Memory B cell (primary cell): ENCODE measurements at places on chromosomes 16 and 17.

DNA sequence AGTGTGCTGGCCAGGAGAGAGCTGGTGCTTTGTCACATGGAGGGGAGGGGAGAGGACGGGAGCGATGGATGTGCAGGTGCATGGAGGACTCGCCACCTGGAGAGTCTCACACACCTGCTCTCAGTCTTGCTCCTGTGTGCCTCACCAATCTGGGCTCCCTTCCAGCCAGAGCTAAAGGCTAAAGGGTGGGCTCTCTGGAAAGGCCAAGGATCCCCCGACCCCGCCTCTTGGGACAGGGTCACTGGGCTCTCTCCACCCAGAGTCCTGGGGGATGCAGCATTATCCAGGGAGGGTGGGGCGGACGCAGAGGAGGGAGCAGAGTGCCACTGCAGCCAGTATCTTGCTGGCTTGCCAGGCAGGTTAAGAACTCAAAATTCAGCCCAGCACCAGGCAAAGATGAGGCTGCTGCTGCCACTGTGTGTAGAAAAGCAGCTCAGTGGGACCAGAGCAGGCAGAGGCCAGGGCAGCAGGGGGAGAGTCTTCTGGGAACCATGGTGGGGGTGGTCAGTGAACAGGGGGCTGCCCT is 5.4 kb upstream of the STAT5B start:
- peaks cover 18% of the 10 kb centered on the region for H3K4me1 ChIP-seq
- H3K4me3 ChIP-seq: no peak overlapping the region
- no peak for DNase-seq
- H3K36me3 ChIP-seq: no peaks in the 10 kb centered on the region
- H3K27ac ChIP-seq: no peak overlapping the region
- H3K27me3 ChIP-seq: no peaks in the 10 kb centered on the region

- H3K36me3 ChIP-seq: peaks cover 24% of the 10 kb centered on the region
- no peak overlapping the region for H3K27ac ChIP-seq
- H3K4me3 ChIP-seq: no peak overlapping the region
- DNase-seq: no peak
- H3K4me1 ChIP-seq: peaks cover 6% of the 10 kb centered on the region
- H3K27me3 ChIP-seq: no peaks in the 10 kb centered on the region
These were observed 4.1 kb downstream of the UBFD1 start for GRCh38 chr16:23561586-23561985.

GRCh38 chr16:64144617-64145016 is 977.2 kb downstream of the CDH11 start:
- no peaks in the 10 kb centered on the region for H3K4me1 ChIP-seq
- H3K4me3 ChIP-seq: no peak overlapping the region
- no peak for DNase-seq
- H3K27ac ChIP-seq: no peak overlapping the region
- no peaks in the 10 kb centered on the region for H3K36me3 ChIP-seq

- no peak overlapping the region for H3K27ac ChIP-seq
- no peak overlapping the region for H3K4me3 ChIP-seq
- H3K27me3 ChIP-seq: peaks cover 16% of the 10 kb centered on the region
- DNase-seq: no peak
- no peaks in the 10 kb centered on the region for H3K4me1 ChIP-seq
These were observed 30.1 kb downstream of the HOXB1 start for GRCh38 chr17:48500435-48501426.

DNA sequence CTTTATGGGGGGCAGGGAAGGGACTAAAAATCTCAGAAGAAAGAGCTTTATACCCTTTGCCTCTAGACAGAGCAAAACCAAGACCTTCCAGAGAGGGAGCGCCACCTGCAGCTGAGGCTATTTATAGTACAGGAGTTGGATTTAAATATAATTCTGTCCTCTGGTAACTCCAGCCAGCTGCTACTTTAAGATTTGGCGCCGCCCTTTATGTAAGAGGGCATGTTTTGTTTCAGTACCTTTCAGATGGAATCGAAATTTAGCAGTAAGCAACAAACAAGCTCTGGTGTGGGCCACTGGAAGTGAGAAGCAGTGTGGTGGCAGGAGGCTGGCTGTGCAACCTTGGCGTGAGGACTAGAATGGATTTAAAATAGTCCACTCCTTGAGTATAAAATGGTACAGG is 5.2 kb upstream of the GUCY2D start:
- no peak overlapping the region for H3K4me3 ChIP-seq
- H3K27ac ChIP-seq: no peak overlapping the region
- H3K27me3 ChIP-seq: peaks cover 21% of the 10 kb centered on the region
- no peak for DNase-seq
- H3K36me3 ChIP-seq: no peaks in the 10 kb centered on the region
- peaks cover 10% of the 10 kb centered on the region for H3K4me1 ChIP-seq

GRCh38 chr17:7119314-7119713 is 4.7 kb upstream of the ASGR2 start:
- peaks cover 17% of the 10 kb centered on the region for H3K27me3 ChIP-seq
- no peak overlapping the region for H3K4me3 ChIP-seq
- DNase-seq: no peak

GRCh38 chr17:13869331-13869940 is 199.9 kb upstream of the COX10 start:
- peaks cover 10% of the 10 kb centered on the region for H3K36me3 ChIP-seq
- DNase-seq: no peak
- H3K27me3 ChIP-seq: peaks cover 1% of the 10 kb centered on the region
- no peak overlapping the region for H3K27ac ChIP-seq

GRCh38 chr17:76710863-76711611 is at the start of gene MXRA7:
MXRA7 (minus strand) TSS chr17:76710965; CDS start chr17:76710946, 19 bp downstream.
- peaks cover 7% of the 10 kb centered on the region for H3K36me3 ChIP-seq
- H3K4me1 ChIP-seq: peaks cover 16% of the 10 kb centered on the region
- H3K27ac ChIP-seq: no peak within 1 kb of the TSS
- peak; percentile 41 for DNase-seq

DNA sequence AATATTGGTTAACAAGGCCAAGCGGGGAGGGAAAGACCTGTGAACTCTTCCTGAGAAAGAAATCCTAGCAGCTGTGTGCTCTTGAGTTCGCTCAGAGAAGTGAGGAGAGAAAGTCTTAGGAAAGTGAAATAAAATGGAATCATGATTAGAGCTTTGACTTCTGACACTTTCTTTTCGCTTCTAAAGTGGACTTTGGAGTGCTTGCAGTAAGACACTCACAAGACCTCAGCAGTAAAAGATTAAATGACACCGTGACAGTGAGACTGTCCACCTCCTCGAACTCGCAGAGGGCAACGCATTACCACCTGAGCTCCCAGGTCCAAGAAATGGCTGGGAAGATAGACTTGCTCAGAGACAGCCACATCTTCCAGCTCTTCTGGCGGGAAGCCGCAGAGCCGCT is 71.2 kb downstream of the RNF213 start:
- H3K36me3 ChIP-seq: peaks cover 50% of the 10 kb centered on the region
- no peaks in the 10 kb centered on the region for H3K27me3 ChIP-seq
- DNase-seq: no peak
- peak overlapping the region; percentile 42 for H3K27ac ChIP-seq
- H3K4me3 ChIP-seq: no peak overlapping the region
- no peaks in the 10 kb centered on the region for H3K4me1 ChIP-seq

DNA sequence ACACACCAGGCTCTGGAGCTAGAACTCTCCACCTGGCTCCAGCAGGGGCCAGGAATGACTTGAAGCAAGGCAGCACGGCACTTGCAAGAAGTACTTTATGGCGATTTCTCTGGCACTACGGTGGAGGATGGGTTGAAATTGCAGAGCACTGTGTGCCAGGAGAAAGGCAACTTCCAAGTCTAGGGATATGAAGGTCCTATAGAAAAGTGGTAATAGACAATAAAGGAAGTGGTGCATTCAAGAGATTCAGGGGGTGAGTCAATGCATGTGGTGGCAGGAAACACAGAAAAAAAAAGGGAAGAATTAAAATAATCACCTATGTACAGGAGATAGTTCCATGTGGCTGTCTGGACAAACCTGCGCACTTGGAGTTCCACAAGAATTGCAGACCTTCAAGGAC is 240.3 kb upstream of the DYNLRB2 start:
- no peak for DNase-seq
- no peak overlapping the region for H3K27ac ChIP-seq
- peaks cover 2% of the 10 kb centered on the region for H3K4me1 ChIP-seq
- no peak overlapping the region for H3K4me3 ChIP-seq

DNA sequence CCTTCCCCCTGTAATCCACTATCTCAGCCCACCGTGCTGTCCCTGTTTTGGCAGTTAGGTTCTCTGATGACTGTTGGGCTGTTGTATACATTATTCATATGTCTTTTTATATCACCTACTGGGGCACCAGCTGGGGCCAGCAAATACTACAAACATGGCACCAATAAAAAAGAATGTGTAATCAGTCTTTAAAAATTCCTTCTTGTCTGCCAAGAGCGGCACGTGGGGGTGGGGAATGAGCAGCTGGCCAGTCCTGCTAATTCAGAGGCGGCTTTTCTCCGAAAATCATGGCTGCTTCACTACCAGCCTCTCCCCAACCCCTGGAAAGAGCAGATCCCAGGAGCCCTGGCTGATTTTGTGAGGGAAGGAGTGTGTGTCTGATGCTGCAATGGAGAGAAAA is 77.7 kb upstream of the EEF2KMT start:
- no peak overlapping the region for H3K4me3 ChIP-seq
- DNase-seq: no peak
- no peaks in the 10 kb centered on the region for H3K4me1 ChIP-seq
- H3K27me3 ChIP-seq: peaks cover 7% of the 10 kb centered on the region
- no peak overlapping the region for H3K27ac ChIP-seq

DNA sequence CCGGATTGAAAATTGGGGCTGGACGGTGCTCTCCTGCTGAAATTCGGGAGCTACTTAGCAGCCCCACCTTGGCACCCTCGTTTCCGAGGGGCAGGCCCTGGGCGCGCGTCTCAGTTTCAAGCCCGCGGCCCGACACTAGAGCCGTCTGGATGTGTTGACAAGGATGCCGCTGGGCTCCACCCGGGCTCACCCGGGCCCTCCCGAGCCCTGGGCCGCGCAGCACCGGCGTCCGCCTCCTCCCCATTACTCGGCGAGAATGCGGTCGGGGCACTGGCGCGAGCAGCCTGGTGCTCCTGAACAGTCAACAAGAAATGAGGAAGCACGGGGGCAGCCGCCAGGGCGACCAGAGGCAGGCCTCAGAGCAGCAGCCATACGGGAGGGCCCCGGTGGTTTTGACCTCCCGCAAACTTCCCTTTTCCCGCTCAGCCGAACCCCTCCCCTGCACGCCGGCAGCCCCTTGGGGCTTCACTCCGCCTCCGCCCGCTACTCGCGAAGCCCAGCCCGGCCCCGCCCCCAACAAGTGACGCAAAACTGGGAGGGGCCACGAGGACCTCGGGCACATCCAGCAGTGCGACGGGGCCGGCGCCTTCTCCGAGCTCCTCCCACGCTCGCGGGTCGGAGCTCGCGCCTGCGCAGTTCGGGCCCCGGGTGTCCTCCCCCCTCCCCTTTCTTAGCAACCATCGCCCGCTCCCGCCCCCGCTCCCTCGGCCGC is 447 bp upstream of the SEC14L1 start:
- H3K4me3 ChIP-seq: peak overlapping the region; percentile 69
- H3K36me3 ChIP-seq: peaks cover 7% of the 10 kb centered on the region
- peaks cover 33% of the 10 kb centered on the region for H3K4me1 ChIP-seq
- DNase-seq: peak; percentile 99

DNA sequence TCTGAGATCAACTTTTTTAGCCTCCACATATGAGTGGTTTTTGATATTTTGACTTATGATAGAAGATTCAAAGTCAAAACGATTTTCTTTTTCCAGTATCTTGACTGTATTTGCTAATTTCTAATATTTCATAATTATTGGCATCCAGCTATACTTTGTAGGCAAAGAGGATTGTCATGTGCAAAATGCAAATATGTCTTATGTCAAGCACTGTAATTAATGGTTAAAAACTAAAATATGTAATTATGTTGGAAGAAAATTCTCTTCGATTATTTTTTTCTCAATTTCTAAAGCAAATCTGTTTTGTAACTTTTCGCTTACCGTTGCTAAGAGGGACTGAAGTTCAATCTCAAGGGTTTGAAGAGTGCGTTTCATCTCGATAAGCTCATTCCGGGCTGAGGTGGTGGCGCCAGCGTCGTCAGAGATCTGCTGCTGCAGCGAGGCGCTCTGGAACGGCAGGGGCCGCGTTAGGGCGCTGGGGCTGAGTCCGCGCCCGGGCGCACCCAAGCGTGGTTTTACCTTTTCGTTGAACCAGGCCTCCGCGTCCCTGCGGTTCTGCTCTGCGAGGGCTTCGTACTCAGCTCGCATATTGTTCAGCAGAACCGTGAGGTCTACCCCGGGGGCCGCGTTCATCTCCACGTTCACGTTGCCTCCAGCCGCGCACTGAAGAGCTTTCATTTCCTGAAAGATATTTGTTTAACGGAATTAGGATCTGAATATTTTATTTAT is 3.0 kb downstream of the KRT27 start:
- no peaks in the 10 kb centered on the region for H3K4me1 ChIP-seq
- H3K4me3 ChIP-seq: peak overlapping the region; percentile 25
- peaks cover 18% of the 10 kb centered on the region for H3K27me3 ChIP-seq
- H3K36me3 ChIP-seq: no peaks in the 10 kb centered on the region
- H3K27ac ChIP-seq: no peak overlapping the region
- no peak for DNase-seq
